Common myeloid progenitor, CD34-positive (primary cell): ENCODE measurements at places on chromosomes 5 and 9.

- no peak for DNase-seq
These were observed 463.9 kb downstream of the MTRR start for GRCh38 chr5:8332666-8333445.

GRCh38 chr9:92966518-92966800 lies 19.1 kb downstream of the FGD3 start:
- no peak for DNase-seq

- no peak for DNase-seq
These were observed 51.6 kb downstream of the ENTREP1 start for GRCh38 chr9:69376651-69377050.

GRCh38 chr9:119945686-119946085 lies 576.5 kb upstream of the BRINP1 start:
- DNase-seq, result no peak

DNA sequence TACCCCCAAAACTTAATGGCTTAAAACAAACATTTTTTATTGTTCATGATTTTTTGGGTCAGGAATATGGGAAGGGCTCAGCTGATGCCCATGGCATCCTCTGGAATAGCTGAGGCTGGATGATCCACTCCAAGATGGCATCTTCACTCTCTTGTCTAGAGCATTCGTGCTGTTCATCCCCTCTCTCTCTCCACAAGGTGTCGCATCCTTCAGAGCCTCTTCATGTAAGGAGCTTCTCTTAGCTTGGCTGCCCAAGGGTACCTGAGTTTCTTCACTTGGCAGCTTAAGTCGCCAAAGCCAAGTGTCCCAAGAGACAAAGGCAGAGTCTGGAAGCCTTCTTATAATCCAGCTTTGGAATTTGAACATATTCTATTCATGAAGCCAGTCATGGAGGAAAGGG lies 294.7 kb downstream of the CHSY3 start:
- DNase-seq, result peak; percentile 4

DNA sequence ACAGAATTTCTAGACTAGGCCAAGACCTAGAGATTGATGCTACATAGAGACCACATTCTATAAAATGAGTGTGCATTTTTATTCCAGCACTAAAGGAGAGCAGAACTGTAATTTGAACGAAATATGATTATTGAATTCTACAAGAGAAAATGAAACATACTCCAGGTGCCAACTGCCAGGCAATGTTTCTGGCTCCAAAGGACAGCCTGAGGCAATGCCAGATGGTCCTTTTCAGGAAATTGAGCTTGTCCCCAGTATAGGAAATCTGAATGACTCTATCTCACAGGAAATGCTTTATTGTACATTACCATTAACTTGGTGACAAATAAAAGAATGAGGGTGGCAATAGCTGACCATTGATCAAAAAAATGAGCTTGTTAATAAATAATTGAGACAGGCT lies 28.8 kb upstream of the RASGRF2 start:
- no peak for DNase-seq

GRCh38 chr5:122300374-122300773 lies 11.7 kb upstream of the SNCAIP start:
- no peak for DNase-seq

- DNase-seq, result no peak
These were observed 7.5 kb downstream of the RPS14 start for GRCh38 chr5:150441813-150442698.

- no peak for DNase-seq
These were observed 128.0 kb upstream of the MSX2 start for GRCh38 chr5:174596429-174596828.

DNA sequence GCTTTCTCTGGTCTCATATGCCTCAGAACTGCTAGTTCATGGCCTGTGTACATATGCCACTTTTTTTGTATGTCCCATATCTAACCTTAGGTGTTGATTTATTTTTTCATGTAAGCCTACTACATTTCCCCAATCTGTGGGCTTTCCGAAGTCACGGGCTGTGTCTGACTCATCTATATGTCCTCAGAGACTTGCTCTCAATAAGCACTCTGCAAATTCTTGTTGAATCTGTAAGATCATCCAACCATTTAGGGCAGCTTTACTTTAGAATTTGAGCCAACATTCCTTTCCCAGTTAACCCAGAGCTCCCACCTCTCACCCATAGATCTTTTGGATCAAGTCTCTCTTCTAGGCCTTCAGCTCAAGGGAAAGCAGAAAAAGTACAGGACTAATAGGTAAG lies 263.4 kb downstream of the SEC61B start:
- DNase-seq, result no peak

- DNase-seq, result no peak
These were observed 1590.2 kb downstream of the EFNA5 start for GRCh38 chr5:106080535-106080934.

GRCh38 chr9:6869081-6869948 lies 111.5 kb downstream of the KDM4C start:
- peak; percentile 44 for DNase-seq

- DNase-seq, result no peak
These were observed 15.8 kb downstream of the EXOC3 start for GRCh38 chr5:458547-459353.

GRCh38 chr9:2407450-2407849 lies 214.1 kb upstream of the VLDLR start:
- no peak for DNase-seq

DNA sequence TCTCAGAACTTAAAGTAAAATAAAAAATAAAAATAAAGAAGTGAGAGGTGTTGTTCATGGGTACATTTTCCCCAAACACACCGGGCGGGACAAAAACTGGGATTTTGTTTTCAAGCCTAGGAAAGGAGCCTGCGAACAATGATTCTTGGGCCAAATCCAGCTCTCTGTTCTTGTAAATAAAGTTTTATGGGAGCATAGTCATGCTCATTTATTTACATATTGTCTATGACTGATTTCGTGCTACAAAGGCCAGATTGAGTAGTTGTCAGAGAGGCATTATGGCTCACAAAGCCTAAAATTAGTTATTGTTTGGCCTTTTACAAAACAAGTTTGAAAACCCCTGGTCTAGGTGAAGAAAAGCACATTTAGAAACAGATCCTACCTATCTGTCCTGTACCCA lies 821.0 kb upstream of the GRAMD2B start:
- DNase-seq, result no peak

DNA sequence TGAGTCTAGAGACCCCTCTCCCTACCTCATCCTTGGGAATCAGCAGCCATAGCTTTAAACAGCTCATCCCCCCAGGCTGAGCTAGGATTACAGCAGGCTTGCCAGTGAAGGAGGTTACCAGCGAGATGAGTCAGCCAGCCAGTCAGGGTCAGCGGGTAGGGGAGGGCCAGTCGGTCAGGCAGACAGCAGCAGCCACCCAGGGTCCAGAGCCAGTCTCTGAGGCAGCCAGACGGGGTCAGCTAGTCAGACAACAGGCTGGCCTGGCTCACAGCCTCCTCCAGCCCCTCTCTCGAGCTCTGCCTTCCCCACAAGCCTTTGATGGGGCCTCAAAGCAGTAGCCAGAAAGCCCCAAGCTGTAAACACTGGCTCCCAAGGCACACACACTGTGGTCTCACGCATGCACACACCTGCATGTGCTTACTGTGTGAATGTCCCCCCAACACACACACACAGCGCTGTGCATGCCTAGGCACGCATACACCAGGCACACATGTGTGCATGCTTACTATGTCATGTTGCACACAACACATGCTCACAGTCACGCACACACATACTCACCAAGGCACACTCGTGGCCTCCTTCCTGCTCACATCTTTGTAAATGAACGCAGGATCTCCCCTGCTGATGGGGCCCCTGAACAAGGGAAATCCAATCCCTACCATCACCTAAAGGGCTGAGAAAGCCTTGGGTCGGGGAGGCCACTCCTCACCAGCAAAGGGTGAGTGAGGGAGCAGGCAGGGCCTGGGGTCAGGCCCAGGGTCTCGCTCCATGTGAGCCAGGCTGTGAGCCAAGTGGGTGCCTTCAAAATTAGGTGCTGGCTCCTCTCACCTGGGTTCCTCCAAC lies 28.2 kb upstream of the CPLX2 start:
- DNase-seq, result no peak

DNA sequence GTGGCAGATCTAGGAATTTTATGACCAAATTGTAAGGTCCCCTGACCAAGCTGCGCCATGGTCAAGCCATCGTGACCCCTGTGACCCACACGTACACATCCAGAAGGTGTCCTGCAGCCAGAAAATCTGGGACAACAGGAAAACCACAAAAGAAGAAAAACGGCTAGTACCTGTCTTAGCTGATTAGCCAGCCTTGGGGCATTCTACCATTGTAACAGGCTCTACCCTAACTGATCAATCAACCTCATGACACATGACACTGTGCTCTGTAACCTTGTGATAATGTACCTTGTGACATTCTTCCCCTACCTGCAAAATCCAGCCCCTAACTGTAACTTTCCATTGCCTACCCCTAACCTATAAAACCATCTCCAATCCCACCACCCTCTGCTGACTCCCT lies 43.6 kb downstream of the SPTLC1 start:
- no peak for DNase-seq

- peak; percentile 76 for DNase-seq
These were observed 194.6 kb downstream of the OLFM1 start for GRCh38 chr9:135281791-135282737.

- DNase-seq, result no peak
These were observed 15.7 kb upstream of the BTF3 start for GRCh38 chr5:73482383-73483136.
